ENCODE measurements at places on chromosomes 11 and 22.

- DNase-seq, result no peak
Observed at GRCh38 chr22:50260801-50261614, 475 bp downstream of the MAPK12 start.

GRCh38 chr11:34261820-34262219, 96.0 kb downstream of the ABTB2 start:
- DNase-seq, result no peak

DNA sequence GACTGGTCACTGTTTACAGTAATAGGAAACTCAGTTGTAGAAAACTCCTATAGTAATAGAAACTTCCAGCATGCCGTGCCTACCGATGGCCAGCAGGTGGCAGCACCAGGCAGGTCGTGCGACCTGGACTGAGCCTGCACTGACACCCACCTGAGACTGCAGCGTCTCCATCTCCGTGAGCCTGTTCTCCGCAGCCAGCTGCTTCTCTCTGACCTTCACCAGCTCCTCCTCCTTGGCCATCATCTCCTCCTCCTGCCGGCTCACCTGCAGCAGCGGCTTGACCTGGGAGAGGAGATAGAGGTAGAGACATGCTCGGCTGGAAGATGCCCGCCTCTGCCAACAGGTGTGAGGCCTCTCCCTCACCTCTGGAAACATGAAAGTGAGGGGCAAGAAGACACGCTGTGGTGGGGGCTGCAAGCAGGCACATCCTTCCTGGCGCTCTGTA, 48.5 kb downstream of the APOL1 start:
- peak; percentile 87 for DNase-seq

- no peak for DNase-seq
Observed at GRCh38 chr11:72244361-72245262, 636 bp upstream of the PHOX2A start.
